ENCODE measurements at places on chromosomes 3 and 15. TPM values are rescaled to one million over a fixed set of nuclear protein-coding genes. Genes with fewer than 3 reads are reported as not detected.
A peak's percentile ranks its signal among the peaks of the same experiment; 100 is the strongest.

DNA sequence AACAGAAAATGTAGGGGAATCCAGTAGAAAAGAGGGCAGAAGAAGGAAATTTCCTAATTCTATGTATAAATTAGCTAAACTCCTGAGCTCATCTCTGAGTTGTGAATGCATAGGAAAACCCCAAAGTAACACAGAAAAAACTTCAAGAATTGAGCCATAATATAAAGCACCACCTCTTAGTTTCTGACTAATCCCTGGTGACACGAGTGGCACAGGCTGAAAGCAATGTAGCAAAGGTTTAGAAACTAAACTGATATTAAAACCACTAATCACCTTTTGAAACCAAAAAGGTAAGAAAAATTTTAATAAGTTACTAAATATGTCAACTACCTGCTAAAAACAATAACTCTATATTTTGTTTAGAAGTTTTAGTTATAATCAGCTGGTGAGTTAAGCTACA is 255.6 kb upstream of the NECTIN3 start:
- no peak for DNase-seq

- DNase-seq: no peak
Observed at GRCh38 chr3:109683746-109684145, 346.4 kb upstream of the DPPA4 start.

DNA sequence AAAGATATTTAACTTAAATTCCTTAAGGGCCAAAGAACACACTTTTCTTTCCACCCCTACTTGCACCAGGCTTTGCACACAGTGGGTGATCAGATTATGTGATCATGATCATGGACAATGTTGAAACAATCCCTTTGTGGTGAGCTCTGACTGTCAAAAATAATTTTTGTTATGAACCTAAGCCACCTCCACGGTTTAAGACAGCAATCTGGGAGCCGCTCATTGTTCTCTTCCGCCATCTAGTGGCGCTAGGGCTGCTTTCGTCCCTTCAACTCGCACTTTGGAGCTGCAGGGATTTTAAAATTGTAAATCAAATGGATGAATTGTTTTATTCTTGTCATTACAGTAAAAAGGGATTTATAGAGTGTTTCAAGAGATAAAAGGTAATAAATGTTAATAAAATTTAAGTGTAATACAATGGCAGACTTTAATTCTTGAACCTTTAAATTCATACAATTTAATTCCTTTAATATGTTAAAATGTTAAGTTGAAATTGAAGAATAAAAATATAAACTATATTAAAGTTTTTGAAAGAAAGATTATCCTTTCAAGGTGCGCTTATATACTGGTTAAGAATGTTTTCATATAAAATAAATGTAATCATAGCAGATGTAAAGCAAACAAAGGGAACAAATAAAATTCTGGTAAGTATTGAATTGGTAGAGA is 45.3 kb upstream of the ARL6 start:
- peak; percentile 39 for DNase-seq

The DAZL gene
- not detected for total RNA-seq

All from natural killer cell (primary cell).